ENCODE measurements at places on chromosomes 2 and 18.
A peak's percentile ranks its signal among the peaks of the same experiment; 100 is the strongest.

GRCh38 chr2:136281281-136282114 lies 163.5 kb upstream of the CXCR4 start:
- DNase-seq, result peak; percentile 84

DNA sequence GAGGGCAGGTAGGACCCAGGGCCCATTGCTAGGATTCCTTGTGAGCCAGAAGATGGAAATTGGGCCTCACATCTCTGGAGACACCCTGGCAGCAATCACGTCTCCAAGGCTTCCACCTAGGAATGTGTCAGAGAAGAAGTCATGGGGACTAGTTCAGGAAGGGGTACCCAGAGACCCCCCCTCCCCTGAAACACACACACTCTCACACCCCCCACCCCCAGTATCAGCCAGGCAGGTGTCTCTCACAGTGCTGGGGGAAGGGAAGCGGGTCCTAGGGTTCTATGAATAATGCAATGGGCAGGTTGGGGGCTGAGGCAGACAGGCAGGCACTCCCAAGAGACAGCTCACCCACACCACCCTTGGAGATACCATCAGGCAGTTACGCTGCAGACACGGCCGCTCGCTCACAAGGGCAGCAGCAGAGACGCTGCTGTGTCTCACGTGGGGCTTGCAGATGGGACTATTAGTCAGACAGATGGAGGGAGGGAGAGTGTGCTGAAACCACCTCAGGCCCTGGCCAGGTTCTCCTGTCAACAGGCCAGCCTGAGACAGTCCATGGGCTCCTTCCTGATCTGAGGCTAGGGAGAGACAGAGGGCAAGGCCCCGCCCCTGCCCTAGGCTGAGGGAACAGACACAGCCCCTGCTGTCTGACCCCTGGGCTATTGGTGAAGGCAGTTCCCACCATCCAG lies 134.6 kb downstream of the CYP26B1 start:
- DNase-seq, result no peak

DNA sequence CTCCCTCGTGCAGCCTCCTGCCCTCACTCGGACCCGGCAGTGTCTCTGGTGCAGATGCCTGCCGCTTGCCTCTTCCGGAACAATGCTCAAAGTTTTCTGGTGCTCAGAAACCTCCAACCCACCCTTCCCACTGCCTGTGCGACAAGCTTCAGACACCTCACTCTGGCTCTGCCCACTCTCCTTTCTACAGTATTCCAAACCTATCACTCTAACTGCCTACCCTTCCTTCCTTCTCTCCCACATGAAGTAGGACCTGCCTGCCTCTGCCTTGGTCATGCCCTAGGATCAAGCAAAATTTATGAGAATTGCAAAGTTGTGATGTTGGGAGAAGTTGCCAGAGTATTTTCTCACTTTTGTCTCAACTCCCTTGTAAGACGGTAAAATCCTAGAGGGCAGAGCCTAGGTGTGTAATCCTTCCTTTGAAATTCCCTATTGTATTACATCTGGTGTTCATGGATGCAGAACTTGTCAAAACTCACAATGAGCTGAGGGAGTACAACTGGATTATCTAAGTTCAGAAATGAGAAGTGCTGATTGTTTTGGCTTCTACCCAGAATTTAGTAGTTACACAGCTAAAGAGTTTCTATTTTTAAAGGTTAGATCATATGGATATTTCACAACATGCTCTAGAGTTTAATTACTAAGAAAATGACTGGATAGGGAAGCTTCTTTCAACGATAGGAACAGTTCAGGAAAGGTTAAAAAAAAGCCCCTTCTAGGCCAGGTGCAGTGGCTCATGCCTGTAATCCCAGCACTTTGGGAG lies 7.2 kb downstream of the NPC1 start:
- no peak for DNase-seq

GRCh38 chr18:48931680-48932461 lies 18.9 kb downstream of the SMAD7 start:
- no peak for DNase-seq

DNA sequence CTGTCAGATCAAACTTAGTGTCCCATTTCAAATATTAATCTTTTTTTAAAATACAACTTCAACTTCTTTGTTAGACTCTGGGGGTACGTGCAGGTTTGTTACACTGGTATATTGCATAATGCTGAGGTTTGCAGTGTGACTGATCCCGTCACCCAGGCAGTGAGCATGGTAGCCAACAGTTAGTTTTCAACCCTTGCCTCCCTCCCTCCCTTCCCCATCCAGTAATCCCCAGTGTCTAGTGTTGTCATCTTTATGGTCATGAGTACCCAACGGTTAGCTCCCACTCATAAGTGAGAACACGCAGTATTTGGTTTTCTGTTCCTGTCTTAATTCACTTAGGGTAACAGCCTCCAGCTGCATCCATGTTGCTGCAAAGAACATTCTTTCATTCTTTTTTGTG lies 23.9 kb downstream of the NOL10 start:
- no peak for DNase-seq

DNA sequence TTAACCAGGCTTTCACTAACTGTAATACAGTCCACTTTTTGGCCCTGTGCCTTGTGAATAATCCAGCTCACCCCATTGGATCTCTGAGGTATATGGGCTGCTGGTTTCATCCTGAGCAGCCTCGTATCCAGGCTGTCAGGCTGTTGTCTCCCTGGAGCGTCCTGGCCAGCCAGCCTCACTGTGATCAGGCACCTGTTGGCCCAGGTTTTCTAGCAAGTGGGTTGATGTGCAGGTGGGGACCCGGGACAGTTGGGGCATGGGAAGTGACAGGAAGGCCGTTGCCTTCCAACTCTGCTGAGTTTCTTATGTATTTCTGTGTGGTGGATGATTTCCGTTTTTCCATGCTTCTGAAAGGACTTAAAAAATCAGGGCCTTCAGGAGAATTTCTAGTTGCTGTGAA lies 132.4 kb downstream of the ACOXL start:
- DNase-seq, result no peak

DNA sequence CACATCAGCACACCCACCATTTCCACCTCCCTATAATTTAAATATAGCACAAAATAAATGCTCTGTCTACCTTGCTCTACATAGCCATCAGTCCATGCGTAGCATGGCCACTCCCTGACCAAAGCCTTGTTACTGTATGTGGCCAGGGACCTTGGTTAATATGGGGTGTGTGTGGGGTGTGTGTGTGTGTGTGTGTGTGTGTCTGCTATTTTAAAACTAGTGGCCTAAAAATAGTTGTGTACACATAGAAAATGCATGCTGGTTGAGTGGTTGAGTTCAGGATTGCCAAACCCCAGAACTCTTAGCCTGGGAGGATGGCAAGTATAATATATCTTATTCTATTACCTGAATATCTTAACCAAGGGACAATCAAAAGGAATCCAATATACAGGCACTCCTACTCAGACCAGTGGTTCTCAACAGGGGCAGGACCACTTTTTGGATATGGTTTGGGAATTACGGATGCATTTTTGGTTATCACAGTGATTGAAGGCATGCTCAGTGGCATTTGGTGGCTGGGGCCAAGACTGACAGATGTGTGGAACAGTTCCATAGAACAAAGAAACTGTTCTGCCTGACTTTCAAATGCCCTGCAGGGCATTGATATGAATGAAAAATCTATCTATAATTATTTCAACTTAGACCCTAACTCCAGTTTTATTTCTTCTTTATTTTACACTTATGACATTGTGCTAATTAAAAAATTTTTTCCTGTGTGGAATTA lies 72.3 kb upstream of the PSME4 start:
- no peak for DNase-seq

DNA sequence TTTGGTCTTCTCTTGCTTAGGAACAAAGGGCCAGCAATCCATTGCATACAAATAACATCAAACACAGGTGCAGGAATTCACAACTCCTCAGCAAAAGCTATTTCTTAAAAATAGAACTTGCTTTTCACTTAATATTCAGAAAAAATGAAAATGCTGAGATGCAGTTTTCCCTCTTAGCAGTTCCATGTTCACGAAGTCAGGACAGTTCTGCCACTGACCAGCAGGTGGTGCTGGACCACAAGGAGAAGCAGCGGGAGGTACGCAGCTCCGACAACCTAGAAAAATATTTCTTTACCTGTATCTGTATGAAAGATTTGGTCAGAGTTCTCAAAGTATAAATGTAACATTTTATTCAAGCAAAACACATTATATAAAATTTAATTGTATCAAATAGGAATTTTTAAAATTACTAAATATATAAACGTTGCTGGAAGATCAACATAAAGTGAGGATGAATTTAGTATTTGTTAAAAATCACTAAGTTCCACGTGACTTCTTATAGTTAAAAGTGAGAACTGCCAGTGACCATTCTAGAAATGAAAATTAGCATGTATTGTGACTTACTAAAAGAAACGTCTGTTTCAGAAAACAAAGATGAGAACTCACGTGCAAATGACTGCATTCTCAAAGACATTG lies 48.8 kb downstream of the ADNP2 start:
- DNase-seq, result peak; percentile 70

GRCh38 chr2:73037947-73038585 lies 33.4 kb downstream of the SFXN5 start:
- DNase-seq, result no peak

GRCh38 chr2:177767768-177768167 lies 304.8 kb downstream of the PDE11A start:
- no peak for DNase-seq

DNA sequence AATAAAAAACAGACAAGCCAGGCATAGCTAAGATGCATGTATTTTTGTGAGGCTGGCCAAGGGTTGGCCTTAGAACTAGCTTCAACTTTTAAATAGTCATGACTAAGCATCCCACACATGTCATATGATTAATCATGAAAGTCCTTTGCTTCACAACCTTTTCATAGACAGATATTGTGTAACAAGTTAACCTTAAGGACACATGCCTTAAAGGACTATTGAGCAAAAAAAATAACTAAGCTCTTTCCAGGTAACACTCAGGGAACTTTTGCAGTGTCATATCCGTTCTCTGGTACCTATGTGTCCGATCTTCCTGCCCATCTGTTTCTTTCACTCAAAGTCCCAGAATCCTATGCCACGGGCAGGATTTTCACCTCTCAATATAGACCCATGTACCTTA lies 498.4 kb downstream of the STK39 start:
- DNase-seq, result no peak

DNA sequence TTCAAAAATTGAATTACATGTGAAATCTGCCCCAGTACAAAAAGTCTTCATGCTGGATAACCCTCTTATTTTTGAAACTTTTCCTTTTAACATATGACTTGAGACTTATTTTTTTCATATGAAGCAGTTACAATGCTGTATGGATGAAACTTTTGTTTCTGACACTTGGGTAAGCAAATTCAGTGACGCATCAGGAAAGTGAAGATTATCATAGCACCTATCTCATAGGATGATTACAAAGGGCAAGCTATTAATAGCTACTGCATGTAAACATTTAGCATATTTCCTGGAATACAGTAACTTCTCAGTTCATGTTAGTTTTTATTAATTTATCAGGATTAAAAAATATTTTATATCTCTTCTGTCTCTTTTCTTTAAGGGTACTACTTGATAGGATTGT lies 1109.2 kb downstream of the LRP1B start:
- no peak for DNase-seq

DNA sequence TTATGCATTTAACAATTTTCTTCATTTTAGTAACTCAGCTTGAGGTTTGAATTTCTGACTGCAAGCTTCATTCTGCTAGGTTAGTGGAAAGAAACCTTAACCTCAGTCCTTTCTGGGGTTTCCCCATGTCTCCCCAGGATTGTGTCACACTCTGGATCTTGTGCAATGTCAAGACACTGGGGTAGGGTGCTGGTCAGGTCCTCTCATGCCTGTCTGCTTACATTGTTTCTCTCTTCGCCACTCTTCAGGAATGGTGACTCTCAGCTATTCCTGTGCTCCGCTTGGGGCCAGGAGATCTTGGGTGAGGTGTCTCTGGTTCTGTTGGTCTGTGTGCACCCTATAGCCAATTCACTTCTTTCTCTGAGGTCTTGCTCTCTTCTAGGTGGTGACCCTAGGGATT lies 23.9 kb downstream of the CTLA4 start:
- peak; percentile 21 for DNase-seq

GRCh38 chr18:25467226-25467987 lies 115.4 kb upstream of the ZNF521 start:
- DNase-seq, result no peak

- DNase-seq, result no peak
Observed at GRCh38 chr2:213159768-213160167, 8.4 kb upstream of the IKZF2 start.
